Occipital lobe (tissue), 3 donors: ENCODE measurements at places on chromosomes 1 and 21. TPM values are rescaled to one million over a fixed set of nuclear protein-coding genes. Genes with fewer than 3 reads are reported as not detected.

Gene ANKRD35
- 0.62 TPM for total RNA-seq

Gene ARTN
- 0.62 TPM for total RNA-seq

Gene NBPF6
- not detected for total RNA-seq

Gene VTCN1
- 0.47 TPM for total RNA-seq

Gene MAPKAPK2
- 8.1 TPM for total RNA-seq

Gene LIPI
- not detected for total RNA-seq

Gene GJA9
- total RNA-seq = not detected

Gene CAMSAP2
- 130 TPM for total RNA-seq

Gene CFHR1
- total RNA-seq = 0.94 TPM

Gene DCDC2B
- not detected for total RNA-seq

Gene FABP3
- total RNA-seq = 93.1 TPM

Gene SAMD11
- total RNA-seq = 0.16 TPM

Gene TSACC
- not detected for total RNA-seq

Gene TAF12
- total RNA-seq = 20.1 TPM

Gene LDLRAD1
- not detected for total RNA-seq

Gene MPZ
- 1.4 TPM for total RNA-seq

Gene RCSD1
- 6.9 TPM for total RNA-seq

Gene CYP4A11
- not detected for total RNA-seq

Gene GCSAML
- total RNA-seq = under 0.01 TPM
